ENCODE measurements at places on chromosomes 6 and 20. TPM values are rescaled to one million over a fixed set of nuclear protein-coding genes. Genes with fewer than 3 reads are reported as not detected.

GRCh38 chr6:169289619-169290339, 36.1 kb upstream of the THBS2 start:
- ATAC-seq, result peak; percentile 57

The HRH3 gene
- not detected for total RNA-seq

The TBX18 gene
- 3.6 TPM for total RNA-seq

DNA sequence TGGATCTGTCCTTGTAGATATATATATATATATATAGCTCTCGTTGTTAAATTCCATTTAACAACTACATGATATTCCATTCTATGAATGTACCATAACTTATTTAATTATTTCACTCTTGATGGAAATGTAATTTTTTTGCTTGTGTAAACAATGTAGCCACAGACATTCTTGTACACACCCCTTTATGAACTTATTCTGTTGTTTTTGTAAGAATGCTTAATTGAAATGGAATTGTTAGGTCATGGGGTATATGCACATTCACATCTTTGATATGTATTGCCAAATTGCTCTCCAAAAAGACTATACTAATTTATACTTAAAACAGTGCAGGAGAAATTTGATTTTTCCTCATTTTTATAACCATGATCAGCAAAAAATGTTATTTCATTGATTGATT, 67.2 kb downstream of the MAP3K4 start:
- no peak for ATAC-seq

GRCh38 chr6:4352731-4353130, 217.4 kb upstream of the ECI2 start:
- ATAC-seq, result no peak

DNA sequence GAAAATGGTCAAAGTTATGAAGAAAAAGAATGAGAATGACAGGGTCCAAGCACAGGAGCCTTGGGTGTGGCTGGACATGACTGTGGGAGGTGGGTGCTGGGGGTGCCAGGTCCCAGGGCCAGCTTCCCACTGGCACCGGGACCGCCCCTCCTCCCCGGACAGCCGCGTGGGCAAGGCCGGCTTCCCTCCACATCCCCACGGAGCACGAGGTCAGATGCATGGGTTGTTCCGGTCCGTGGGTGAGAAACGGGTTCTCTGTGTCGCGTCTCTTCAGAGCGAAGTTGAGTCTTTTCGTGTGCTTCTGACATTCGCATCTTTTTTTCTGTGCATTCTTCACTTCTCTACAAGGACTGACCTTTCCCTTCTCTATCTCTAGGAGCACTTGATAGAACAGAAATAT, 30.1 kb downstream of the KIF25 start:
- ATAC-seq, result no peak

The FOXF2 gene
- total RNA-seq, result 154 TPM

The AVP gene
- total RNA-seq, result not detected

GRCh38 chr20:20827992-20828597, 115.7 kb upstream of the RALGAPA2 start:
- ATAC-seq, result no peak

GRCh38 chr6:88135578-88136114, 30.5 kb downstream of the CNR1 start:
- no peak for ATAC-seq

DNA sequence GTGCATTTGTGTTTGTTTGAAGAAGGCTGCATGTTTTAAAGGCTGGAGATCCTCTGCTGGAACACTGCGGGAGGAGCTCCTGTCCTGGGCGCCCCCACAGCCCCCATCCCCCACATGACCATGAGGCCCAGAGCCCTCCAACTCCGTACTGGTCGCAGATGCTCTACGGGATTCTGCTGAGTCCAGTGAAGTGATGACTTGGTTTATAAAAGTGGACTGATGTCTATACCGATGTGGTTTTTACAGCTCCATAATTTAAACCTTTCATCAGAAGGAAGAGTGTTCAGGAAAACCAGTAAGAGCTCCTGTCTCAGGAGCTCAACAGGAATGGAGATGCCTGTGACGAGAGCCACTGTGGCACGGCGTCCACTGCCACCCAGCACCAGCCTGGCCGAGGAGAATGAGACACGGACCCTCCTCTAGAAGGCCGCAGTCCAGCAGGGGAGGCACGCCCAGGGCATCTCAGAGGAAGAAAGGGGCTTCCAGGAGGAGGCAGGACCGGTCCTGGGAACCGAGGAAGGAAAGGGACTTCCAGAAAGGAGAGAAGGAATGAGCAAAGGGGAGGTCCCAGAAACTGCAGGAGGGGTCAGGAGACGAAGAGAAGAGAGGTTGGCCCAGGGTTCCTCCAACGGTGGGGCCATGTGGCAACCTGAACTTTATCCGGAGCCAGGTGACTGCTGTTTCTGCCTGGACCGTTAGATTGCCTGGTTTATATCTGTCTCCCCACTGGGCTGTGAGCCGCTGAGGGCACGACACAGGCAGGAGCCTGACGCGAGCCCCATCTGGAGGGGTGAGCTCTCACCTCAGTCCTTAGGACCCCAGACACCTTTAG, 26.9 kb downstream of the BFSP1 start:
- peak; percentile 57 for ATAC-seq

DNA sequence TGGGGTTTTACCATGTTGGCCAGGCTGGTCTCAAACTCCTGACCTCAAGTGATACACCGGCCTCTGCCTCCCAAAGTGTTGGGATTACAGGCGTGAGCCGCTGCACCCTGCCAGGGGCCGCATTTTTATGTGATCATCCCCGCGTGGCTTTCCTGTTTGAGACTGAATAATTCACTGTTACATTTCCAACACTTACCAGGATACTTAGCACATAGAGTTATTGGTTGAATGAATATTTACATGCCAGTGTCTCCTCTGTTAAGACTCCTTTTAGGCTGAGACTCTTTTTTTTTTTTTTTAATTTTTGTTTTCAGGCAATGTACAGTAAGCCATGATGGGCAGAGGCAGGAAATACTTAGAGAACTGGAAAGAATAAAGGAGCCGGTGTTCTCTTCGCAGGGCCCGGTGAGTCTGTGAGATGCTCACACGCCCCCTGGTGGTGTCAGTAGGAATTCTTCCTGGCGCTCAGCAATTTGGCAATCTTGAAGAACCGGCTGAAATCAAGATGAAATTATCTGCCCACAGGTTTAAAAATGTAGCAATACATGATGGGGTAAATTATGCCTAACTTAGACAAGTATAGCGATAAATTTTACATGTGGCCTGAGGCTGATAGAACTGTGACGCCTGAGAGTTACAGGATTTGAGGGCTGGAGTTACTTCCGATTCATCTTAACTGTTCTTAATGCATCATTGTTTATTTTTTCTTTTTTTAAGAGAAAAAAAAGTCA, 7.6 kb upstream of the RNF114 start:
- ATAC-seq, result peak; percentile 87

DNA sequence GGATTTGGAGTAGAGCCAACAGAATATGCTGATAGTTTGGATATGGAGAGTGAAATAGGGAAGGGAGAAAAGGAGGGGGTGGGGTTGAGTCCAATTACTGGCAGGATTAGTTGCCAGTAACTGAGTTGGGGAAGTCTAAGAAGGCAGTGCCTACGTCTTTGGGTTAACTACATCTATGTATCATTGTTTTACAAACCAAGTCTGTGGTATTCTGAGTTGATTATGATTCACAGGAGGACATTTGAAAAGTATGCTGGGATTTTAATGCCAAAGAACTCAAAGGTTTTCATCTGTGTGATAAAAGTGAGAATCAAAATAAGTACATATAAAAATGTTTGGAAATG, 14.7 kb downstream of the DSE start:
- peak; percentile 55 for ATAC-seq

GRCh38 chr6:66179361-66179760, 472.3 kb upstream of the EYS start:
- no peak for ATAC-seq

DNA sequence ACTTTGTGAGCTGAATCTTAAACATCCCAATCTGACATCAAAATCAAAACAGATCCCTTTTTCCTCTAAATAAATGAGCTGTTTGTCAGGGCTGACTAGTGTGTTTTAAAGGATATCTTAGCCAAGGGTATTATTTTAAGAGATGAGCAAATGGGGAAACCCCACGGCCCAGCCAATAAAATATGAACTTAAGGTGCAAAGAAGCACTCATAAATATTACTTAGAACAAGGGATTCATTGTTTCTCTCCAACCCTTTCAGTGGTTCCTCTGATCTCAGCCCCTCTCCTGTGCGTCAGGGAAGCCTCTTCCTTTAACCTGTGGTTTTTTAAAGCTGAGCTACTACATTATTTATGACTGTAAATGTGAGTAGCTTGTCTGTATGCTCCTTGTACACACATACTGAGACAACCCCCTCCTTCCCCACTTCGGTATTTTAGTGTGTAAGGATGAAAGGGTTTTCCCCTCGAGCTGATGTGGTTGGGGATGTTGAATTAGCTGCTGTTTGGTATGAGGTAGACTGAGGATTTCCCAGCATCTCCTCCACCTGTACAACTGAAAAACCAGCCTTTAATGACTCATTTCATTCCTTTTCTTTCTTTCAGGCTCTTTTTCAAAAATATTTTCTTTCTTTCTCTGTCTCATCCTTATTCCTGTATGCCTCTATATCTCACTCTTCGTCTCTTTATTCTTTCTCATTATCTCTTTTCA, 6.5 kb downstream of the BMP5 start:
- no peak for ATAC-seq

The PCK1 gene
- 0.16 TPM for total RNA-seq

The DDO gene
- 2.5 TPM for total RNA-seq

DNA sequence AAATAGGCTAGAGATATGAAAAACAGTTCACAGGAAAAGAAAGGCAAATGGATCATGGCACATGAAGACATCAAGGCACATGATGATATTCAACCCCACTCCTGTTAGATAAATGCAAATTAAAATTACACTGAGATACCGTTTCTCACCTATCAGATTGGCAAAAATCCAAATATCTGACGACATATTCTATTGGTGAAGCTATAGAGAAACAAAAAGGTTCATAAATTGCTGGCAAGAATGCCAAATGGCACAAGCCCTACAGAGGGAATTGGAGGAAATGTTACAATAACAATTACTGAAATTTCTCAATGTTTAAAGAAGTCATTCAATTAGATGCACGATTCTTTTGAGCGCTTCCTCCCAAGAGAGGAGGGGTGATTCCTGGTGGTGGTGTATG, 45.3 kb upstream of the DSN1 start:
- ATAC-seq, result no peak

The TREM1 gene
- not detected for total RNA-seq

The SLC22A1 gene
- total RNA-seq, result 0.35 TPM

DNA sequence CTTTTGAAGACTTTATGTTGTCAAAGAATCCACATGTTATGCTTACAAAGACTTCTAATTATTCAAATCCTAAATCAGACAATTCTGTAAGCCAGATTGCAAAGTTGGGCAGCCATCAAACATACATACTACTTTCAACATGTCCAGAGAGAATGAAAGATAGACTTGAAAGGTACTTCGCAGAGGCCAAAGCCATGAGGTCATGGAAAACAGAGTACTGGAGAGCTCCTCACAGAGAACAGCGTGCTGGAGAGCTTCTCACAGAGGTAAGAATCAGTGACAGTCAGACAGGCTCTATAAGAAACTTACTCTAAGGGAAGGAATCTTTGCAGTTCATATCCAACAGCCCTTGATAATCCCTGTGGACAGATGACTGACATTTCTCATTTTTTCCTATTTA, 400.2 kb downstream of the GJA1 start:
- ATAC-seq, result no peak

The PGBD1 gene
- 6.9 TPM for total RNA-seq

DNA sequence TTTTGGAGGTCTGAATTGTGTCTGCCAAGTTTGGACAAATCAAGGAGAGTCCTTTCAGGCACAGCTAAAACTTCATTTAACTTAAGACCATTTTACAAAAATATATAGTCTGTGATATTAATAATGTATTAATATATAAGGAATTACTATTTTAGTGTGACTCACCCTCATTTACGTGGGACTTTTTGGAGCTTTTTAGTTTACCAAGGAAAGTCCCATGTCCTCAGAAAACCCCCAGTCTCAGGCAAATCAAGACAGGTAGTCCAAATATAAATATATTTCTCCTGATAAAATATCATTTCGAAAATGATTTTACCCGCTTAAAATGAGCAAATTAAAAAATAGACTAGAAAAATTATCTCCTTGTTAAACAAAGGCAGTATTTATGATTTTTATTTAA, 479.0 kb downstream of the PKHD1 start:
- no peak for ATAC-seq

The ZNF165 gene
- 0.77 TPM for total RNA-seq

GRCh38 chr20:24836661-24837299, 112.3 kb upstream of the CST7 start:
- no peak for ATAC-seq

The MMS22L gene
- 4.3 TPM for total RNA-seq
